ENCODE measurements at places on chromosomes 16 and 17. TPM values are rescaled to one million over a fixed set of nuclear protein-coding genes. Genes with fewer than 3 reads are reported as not detected.
A peak's percentile ranks its signal among the peaks of the same experiment; 100 is the strongest.

The PIRT gene
- total RNA-seq: not detected

The ARHGAP23 gene
- total RNA-seq: 1.3 TPM

The KRTAP9-8 gene
- total RNA-seq: not detected

The ARL5C gene
- not detected for total RNA-seq

DNA sequence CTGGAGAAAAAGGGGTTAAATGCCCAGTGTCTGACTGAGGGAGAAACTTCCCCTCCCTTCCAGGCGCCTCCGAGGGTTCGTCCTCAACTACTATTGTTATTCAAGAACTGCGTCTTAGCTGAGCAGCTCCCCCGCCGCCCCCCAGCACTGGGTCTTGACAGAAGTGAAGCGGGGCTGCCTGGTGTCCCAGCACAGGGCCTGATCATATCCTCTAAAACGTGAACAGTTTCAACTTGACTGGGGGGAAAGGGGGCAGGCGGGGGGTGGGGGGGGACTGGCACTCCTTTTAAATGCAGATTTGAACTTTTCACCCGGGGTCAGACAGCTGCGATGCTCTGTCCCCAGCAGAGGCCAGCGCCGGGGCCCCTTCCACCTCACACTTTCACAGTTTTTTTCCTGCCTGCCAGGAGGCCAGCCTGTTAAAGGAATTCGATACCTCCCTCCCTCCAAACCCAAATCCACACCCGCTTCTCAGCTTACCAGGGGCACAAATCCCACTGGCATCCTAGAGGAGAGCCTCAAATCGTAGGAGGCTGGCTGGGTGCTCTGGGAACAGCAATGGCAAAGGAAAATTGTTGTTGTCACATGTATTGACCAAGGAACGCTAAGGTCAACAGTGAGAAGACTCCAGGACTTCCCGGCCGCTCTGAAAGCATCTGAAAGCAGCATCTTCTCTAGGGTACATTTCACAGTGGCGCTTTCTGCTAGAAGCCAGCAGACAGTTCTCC, 14.5 kb downstream of the ZFHX3 start:
- no peak for DNase-seq

DNA sequence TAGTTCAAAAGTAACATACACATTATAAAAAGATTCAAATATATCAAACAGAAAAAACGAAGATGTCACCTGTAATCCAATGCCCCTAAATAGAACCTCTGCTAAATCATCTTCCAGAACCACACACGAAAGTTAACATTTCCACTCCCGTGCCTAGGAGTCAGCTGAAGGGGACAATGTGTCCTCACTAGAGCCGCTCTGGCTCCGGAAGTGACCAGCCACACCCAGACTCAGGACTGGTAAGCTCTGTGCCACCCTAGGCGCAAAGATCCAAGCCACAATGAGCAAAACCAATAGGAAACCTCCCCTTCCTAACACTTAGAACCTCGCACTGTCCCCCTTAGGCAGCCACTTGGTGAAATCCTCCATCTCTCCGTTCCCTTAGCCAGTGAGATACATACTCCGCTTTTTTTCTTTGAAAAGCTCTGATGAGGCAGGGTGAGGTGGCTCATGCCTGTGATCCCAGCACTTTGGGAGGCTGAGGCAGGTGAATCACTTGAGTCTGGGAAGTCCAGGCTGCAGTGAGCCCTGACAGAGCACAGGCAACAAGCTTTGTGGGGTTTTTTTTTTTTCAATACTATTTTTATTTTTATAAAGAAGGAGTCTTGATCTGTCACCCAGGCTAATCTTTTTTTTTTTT, 11.8 kb downstream of the CTRB1 start:
- DNase-seq: no peak

The RAPGEFL1 gene
- 5.6 TPM for total RNA-seq

- DNase-seq: peak; percentile 19
Observed at GRCh38 chr17:83062818-83063671, 16.4 kb upstream of the METRNL start.

The SMTNL2 gene
- total RNA-seq: not detected

DNA sequence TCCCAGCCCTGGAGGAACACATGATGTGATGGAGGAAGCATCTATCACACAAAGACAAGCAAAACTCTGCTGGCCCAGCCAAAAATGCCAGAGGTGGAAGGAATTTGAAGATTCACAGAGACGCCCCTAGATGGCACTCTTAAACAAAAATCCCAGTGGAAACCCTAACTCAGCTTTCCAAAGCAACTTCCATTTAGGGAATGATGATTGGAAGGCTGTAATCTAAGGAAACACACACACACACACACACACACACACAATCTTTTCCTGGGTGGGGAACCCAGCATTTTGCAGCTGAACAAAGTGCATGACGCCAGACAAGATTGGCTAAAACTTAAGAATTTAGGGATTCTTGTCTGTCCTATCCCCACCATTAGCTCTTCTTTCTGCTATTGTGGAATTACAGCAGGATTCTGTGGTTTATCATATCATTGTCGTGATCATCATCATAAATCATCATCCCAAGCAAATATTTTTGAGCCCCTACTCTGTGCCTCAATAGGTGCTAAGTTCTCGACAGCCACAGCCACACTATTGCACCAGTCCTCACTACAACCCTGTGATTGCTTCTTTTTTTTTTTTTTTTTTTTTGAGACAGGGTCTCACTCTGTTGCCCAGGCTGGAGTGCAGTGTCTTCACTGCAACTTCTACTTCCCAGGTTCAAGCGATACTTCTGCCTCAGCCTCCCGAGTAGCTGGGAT, 1.6 kb upstream of the LDAF1 start:
- no peak for DNase-seq

- DNase-seq: no peak
Observed at GRCh38 chr17:8159459-8160223, 3.1 kb downstream of the VAMP2 start.

The KRTAP1-5 gene
- total RNA-seq: not detected

DNA sequence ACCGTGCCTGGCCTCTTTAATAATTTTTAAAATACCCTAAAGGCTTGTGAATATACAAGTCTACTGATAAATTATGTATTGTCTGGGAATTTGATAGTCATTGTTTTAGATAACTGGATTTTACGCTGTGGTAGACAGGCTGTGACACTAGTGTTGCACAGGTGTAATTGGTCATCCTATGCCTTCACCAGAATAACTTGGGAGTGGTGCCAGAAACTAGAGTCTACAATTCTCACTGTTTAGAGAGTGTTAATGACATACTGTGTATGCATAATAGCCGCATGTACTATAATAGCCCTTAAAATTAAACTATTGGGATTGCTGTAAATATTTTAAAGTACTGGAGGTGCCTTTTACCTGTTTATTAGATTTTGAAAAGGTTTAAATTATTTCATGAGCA, 11.4 kb downstream of the CNEP1R1 start:
- no peak for DNase-seq

DNA sequence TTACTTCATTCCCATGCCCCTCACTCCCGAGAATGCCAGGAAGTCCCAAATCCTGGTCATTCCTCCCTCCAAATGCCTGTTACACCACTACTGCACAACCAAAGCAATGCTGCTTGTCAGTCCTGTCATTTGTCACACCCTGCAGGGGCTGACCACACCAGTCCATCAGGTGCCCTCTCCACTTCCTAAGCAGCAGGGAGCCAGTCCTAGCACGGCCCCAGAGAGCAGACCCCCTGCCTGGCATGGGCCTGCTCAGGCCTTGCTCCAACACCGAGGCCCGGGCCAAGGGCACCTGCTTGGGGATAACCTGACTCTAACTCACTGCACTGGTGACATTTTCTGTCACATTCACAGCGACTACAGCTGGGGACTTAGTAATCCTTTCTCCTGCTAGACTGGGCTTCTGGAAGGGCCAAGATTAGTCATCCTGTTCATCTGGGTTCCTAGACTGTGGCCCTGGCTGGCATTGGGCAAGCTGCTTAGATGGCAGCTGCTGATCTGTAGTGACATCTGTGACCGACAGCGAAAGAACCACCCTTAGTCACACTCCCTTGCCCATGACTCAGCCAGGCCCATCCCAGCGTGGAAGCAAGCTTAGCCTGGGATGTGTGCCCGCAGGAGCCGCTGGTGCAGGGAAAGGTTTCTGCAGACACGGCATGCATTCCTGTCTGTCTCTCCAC, 5.4 kb downstream of the ALYREF start:
- no peak for DNase-seq

DNA sequence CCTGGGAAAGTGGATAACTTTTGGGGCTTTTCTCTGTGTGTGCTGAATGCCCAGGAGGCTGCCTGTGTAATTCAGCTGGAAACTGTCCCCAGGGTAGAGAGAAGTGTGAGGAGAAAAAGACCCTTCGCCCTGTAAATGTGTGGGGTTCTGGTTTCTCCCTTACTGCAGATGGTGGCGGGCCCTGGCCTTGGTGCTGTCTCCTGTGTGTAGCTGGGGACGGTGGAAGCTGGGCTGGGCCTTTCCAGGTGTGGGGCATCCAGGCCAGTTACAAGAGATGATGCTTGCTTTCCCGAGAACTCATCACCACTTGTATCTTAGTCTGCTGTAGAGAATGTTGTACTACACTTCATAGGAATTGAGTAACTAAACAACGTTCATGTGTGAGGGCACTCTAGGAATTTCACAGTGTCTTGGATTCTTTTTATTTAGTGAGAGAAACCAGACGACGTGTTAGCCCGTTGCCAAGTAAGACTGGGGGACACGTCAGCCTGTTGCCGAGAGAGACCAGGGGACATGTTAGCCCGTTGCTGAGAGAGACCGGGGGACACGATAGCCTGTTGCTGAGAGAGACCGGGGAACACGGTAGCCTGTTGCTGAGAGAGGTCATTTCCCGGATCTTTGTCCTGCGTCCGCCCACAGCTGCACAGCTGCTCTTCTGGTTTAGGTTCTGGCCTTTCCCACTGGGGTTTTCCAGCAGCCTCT, 43.1 kb downstream of the TBCD start:
- DNase-seq: no peak

DNA sequence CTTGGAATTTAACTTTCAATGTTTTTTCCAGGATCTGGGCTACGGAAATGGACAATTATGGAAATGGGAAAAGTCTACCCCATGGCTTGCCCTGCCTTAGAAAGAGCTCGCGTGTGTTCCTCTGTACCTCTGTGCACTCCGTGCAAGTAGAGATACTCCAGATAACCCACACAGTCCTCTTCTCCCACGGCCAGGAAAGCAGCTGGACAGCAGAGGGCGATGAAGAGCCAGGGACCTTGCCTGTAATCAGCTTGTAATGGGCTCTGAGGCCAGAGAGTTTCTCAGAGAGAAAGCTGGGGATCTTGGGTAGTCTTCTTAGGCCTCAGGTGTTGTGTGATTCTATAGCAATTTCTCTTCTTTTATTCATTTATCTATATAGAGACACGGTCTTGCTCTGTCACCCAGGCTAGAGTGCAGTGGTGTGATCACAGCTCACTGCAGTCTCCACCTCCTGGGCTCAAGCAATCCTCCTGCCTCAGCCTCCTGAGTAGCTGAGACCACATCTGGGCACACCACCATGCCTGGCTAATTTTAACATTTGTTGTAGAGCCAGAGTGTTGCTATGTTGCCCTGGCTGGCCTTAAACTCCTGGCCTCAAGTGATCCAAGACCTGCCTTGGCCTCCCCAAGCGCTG, 2.4 kb upstream of the SOCS7 start:
- peak; percentile 81 for DNase-seq

The CCP110 gene
- 14.9 TPM for total RNA-seq

The EFCAB13 gene
- 18.4 TPM for total RNA-seq

- DNase-seq: no peak
Observed at GRCh38 chr16:67541391-67542263, 13.0 kb downstream of the RIPOR1 start.

The KRT34 gene
- total RNA-seq: not detected

The GPR179 gene
- 0.35 TPM for total RNA-seq

The MAPT gene
- total RNA-seq: 1.1 TPM

The KRTAP17-1 gene
- total RNA-seq: not detected

GRCh38 chr17:2075336-2076086, 20.6 kb downstream of the HIC1 start:
- no peak for DNase-seq

- no peak for DNase-seq
Observed at GRCh38 chr17:43614561-43614960, 47.2 kb downstream of the MEOX1 start.

- no peak for DNase-seq
Observed at GRCh38 chr17:73348018-73348828, 36.4 kb upstream of the CDC42EP4 start.

The ANKRD40CL gene
- total RNA-seq: not detected

DNA sequence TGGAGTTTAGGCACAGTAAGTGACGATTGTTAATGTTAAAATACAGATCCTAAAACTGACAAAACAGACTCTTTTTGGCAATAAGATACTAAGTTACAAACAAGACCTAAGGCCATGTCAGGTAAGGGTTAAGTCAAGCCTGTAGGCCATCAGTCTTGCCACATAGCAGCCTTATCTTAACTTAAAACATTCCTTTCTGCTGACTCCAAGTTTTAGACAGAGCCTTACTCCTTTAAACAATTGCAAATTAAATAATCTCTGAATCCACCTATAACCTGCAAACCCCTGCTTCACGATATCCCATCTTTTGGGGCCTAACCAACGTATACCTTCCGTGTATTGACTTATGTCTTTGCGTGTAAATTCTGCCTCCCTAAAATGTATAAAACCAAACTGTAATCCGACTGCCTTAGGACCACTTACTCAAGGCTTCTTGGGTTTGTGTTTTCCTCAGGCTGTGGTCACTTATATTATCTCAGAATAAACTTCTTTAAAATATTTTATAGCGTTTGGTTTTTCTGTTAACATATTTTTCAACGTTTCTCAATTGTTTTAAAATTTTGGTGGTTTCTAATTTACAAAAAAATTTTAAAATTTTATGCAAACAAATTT, 64.4 kb downstream of the EFCAB5 start:
- DNase-seq: no peak

The CCDC200 gene
- not detected for total RNA-seq

GRCh38 chr17:68033636-68034451, 1.7 kb upstream of the KPNA2 start:
- DNase-seq: no peak

GRCh38 chr16:13307255-13307654, 405.9 kb downstream of the SHISA9 start:
- DNase-seq: no peak

- DNase-seq: no peak
Observed at GRCh38 chr16:5665834-5666233, 568.2 kb upstream of the EEF2KMT start.

DNA sequence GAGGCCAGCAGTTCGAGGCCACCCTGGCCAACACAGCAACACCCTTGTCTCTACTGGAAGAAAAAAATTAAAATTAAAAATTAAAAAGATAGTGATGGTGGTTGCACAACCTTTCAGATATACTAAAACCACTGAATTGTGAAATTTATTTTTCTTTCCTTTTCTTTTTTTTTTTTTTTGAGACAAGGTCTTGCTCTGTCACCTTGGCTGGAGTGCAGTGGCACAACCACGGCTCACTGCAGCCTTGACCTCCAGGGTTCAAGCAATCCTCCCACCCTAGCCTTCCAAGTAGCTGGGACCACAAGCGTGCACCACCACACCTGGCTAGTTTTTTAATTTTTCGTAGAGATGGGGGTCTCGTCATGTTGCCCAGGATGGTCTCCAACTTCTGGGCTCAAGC, 254.4 kb downstream of the SLC39A11 start:
- DNase-seq: no peak

DNA sequence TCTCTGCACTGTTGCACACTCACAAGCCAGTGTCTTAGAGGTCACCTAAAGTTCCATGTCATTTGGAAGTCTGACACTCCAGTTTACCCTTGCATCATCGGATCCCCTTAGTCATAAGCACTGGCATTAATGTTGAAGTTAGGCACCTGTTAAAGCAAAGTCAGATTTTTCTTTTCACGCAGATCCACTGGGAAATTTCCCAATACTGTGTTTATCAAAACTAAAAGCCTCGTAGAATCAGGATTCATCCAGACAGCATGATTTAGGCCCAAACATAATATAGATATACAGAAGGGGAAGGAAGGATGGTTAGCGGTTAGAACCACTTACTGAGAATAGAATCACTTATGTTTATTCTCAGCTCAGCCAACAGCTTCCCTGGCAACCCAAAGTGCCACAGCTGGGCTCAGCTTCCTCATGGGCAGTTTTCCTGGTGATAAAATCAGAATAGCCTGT, 30.1 kb upstream of the HAPSTR1 start:
- no peak for DNase-seq

All from naive thymus-derived CD4-positive, alpha-beta T cell (primary cell).